ENCODE measurements at places on chromosomes 4 and X.

DNA sequence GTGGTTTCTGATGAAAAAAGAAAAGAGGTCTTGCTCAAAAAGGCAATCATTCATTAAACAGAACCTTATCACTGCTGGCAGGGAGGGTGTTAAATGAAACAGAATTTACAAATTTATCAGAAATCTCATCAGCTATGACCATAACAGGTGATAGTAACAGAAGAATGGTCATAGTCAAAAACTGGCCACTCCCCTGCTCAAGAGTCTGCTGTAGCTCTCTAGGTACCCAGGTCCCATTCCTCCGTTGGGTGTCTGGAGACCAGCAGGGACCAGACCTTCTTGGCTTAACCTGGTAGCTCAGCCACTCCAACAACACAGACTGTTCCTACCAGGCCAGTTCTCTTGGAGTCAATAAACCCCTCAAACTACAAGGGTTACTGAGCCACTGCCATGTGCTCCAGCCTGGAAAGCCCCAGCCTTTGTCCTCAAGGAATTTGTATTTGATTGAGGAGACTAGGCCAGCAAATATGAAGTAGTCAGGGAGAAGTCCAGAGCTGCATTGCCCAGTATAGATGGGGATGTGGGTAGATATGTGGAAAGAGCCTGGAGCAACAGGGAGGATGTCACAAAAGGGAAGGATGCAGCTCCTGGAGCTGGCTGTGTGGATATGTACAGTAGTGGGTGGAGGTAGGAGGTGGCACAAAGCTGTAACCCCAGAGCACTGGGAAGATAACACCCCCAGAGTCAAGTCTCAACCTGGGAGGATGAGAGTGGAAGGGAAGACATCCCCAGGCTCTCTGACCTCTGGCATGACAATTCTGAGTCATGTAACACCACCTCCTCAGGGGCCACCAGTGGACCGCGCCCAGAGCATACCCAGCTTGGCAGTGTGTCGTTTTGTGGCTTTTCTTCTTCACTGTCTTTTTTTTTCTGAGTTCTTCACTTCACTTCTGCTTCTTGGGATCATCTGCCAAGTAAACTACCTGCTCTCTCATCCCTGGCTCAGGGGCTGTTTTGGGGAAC is 21.9 kb downstream of the RASL11B start:
- no peak for DNase-seq

DNA sequence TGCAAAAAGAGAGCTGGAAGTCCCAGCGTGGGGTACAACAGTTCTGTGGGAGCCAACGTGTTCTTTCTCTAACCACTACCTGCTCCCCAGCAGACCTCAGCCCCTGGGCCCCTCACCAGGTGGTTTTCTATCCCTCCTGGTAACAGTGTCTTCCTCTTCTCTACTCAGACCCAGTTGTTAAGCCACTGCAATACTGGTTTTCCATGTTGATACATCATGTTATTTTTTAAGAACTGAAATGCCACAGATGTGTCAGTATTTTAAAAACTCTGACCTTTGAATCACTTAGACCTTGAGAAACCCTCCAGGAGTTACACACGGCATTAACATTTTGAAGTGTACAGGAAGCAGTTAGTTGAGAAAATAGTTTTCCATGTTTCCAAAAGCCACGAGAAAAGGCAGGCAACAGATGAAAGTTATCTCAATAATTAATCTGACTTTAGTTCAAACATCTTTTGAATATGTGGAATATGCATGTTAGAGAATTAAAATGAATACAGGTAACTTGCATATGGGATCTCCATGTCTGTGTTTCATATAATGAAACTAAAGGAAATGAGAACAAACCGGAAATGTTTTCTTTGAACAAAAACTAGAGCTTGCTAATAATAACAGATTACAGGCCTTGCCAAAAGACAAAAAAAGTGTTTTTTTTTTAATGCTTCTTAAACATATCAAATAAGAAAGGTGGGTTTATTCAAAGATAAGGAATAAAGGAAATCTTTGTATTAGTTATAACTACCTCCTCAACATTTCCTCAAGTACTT is 108.8 kb downstream of the ZNF827 start:
- DNase-seq = no peak

DNA sequence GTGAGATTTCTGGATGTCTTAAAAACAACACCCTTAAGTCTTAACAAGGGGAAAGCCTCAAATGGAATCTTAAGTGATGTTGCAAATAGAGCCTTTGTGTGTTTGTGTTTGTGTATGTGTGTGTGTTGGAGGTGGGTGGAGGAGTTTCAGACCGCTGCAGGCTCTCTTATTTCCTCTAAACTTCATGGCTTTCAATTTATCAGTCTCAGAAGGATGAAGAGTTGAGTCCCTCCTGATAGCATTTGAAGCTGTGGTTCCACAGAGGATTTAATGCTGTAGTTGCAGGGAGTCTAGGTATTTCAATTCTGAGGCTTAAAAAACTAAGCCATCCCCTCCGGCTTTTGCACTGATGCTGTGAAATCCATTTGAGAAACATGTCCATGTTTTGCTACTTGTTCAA is 4.3 kb upstream of the AGA start:
- DNase-seq = no peak

DNA sequence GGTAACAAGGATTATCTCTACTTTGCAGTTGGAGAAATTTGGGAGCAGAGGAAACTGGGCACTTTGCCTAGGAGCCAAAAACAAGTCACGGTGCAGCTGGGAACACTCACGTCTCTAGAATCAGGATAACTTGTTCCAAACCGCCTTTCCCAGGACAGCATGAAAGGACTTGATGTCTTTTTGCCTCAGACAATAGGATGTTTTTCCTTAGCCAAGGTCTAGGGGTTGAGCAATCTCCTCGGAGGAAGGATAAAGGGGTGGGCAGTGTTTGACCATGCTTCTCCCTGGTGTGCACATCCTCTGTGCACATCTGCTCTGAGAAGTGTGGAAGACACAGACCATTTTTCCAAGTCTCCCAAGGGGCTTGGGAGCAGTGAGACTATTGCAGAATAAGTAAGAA is 1.7 kb upstream of the SPARCL1 start:
- DNase-seq = no peak

GRCh38 chr4:6059375-6059805 is 41.2 kb upstream of the C4orf50 start:
- no peak for DNase-seq

- no peak for DNase-seq
Measured at GRCh38 chrX:48826135-48826875, at the start of gene ERAS. Gene ERAS, plus strand, starts transcription at chrX:48826513. Its CDS starts 2,611 bp downstream, at chrX:48829124.

DNA sequence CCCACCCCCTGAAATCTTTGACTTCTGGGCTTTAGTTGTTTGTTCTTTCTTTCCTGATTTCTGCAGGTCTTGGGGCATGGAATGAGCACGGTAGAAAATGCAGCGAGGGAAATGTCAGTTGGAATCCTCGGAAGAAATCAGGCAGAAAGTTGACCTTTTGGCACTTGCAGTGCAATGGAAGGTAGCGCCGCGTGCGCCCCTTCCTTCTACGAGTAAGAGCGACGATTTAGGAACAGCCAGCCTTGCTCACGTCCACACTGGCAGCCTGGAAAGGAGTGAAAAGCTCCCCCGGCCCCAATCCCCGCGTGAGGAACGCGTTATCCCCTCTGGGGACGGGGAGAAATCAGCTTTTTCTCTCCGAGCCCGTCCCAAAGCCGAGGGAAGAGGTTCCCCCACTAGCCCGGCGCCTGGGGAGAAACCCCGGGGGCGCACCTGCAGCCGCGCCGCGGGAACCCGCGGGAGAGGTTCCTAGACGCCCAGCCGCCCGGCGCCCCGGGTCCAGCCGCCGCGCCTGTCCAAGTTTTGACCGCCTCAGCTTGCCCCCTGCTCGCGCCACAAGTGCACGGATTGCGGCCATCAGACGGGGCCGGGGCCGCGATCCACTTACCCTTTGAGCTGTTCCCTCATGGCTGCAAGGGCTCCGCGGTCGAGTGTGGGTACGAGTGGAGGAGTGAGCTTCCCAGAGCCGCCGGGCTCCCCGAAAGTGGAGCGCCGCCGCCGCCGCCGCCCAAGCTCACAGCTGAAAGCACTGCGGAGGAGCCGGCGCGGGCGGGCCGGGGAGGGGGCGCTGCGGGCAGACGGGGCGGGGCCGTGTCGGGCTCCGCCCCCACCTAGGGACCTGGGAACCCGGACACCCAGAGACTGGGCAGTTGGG is 194.6 kb upstream of the FTHL17 start:
- DNase-seq = no peak

DNA sequence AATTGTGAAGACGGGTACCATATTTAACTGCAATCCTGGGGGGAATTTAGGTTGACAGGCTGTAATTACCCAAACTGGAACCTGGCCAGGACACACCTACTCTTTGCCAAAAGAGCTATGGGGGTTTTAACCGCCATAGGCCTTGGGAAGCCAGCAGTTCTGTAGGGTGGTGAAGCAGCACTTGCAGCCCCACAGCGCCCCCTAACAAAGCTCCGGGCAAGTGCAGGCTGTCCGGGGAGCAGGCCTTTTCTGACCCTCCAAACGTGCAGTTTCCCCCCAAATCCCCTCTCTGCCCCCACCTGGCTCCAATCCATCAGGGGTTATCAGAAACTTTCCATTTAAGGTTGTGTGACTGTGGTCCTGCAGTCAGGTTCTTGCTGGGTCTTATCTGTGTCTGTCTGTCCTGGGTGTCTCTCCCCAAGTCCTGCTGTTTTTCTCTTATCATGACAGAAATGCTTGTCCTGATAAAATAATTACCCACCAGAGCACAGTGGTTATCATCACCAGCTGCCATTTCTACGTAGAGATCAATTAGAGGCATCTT is 350.9 kb downstream of the MID1IP1 start:
- no peak for DNase-seq

GRCh38 chr4:121339307-121339706 is 41.5 kb downstream of the QRFPR start:
- no peak for DNase-seq

GRCh38 chrX:2650865-2651264 is 40.2 kb upstream of the CD99 start:
- no peak for DNase-seq

GRCh38 chr4:86033171-86033570 is 326.7 kb downstream of the MAPK10 start:
- no peak for DNase-seq

- DNase-seq = no peak
Measured at GRCh38 chrX:2578864-2579263, 78.1 kb upstream of the DHRSX start.

DNA sequence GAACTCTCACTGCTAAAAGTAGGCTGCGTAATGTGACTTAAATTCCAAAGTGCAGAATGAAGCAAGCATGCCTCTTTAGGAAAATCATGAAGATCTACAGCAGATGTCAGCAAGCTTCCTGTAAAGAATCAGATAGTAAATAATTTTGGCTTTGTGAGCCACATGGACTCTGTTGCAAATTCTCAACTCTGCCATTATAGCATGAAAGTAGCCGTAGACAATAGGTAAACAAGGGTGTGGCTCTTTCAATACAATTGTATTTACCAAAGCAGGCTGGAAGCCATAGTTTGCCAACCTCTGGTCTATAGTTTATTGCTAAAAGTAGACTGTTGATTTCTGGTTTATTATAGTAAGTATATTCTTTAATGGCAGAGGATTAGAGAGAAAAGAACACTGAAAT is 80.3 kb upstream of the FAM9B start:
- no peak for DNase-seq

- DNase-seq = no peak
Measured at GRCh38 chr4:186759990-186760389, 36.3 kb upstream of the FAT1 start.

DNA sequence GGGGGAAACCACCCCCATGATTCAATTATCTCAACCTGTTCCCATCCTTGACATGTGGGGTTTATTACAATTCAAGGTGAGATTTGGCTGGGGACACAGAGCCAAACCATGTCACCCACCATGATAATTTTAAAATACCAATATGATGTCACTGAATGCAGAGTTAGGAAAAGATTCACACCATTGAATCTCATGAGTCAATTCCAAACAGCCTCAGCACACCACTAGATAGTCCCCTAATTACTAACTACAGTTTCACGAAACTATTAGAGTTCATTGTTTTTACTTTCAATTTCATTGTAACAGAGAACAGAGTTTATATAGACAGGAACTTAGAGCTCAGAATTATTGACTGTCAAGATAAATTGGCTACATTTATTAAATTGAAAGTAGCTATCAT is 410.2 kb downstream of the FAM47A start:
- DNase-seq = no peak

DNA sequence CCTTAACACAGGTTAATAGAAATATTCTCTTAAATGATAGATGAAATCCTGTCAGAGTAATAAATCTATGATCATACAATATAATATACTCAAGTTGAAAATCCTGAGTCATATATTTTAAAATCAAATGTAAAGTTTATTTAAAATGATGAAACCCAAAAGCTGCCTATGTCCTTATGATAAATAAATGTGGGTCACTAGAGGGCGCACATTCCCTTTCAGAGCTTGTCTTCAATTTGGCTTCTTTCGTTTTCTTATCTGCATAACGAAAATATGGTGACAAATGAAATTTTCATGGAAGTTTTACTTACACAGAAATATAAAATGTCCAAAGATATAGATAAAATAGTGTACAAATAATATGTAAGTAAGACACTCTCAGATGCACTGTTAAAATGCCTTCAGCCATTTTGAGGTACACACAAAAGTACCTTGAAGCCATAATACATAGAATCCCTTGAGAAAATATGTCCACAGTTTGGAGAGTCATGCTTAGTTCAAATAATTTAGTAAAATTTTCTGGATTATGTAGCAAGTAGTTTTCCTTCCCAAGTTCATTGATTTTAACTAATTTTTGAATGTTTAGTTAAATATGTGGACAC is 680.4 kb downstream of the DMD start:
- no peak for DNase-seq

DNA sequence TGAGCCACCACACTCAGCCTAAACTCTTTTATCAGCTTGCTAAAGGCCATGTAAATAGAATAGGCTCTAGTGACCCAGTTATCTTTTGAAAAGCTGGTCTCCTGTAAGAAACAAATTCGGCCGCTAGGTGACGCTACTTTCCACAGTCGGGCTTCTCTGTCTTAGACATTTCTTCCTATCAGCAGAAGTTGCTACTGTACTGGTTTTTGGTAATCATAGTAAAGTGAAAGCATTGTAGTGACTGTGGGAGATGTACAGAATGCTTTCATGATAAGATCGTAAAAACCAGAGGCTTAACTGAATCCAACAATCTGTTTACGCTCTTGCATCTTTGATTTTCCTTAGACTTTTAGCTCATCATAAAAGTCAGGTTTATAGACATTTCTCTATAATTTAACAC is 82.6 kb downstream of the GK start:
- peak; percentile 51 for DNase-seq

DNA sequence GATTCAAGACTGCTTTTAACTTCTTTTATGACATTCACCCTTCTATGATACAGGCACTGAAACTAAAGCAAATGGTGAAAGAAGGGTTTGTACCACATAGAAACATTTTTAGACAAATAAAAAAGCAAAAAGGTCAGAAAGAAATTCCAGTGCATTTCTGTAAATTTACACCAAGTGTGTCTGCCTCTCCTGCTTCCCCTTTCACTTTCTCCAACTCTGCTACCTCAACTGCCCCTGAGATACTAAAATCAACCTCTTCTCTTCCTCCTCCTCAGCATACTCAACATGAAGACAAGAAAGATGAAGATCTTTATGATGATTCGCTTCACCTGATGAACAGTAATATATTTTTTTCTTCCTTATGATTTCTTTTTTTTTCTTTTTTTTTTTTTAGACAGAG is 187.9 kb downstream of the LRBA start:
- no peak for DNase-seq

GRCh38 chrX:9626379-9626778 is 139.3 kb downstream of the GPR143 start:
- DNase-seq = no peak

GRCh38 chr4:40515037-40515397 is 114.6 kb downstream of the RBM47 start:
- no peak for DNase-seq

All from activated naive CD8-positive, alpha-beta T cell treated with anti-CD3 and anti-CD28 coated beads, Interleukin-2, amount 50 U/mL, for 16 hours (primary cell).